Right ventricle myocardium superior (tissue), 1 donor: ENCODE measurements at places on chromosomes 7 and 10.

- no peak for DNase-seq
Measured at GRCh38 chr10:69088801-69089501, 1.0 kb downstream of the SRGN start.

DNA sequence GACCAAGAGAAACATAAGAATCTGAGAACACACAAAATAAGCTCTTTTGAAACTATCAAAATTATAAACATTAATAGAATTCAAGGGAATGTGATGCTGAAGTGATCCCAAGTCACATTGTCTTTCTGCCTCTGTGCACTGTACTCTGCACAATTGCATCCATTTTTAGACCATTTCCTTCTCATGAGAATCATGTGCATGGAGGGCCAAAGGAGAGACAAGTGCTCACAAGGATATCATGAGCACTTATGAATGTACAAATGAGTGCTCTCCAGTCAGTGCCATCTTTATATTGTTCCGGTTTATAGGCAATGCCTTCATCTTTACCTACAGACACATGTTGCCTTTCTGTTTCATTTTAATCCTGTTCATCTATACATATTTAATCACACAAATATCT lies 36.9 kb downstream of the MET start:
- DNase-seq = no peak

GRCh38 chr10:8049045-8049864 lies 5.2 kb upstream of the GATA3 start:
- DNase-seq = no peak

GRCh38 chr7:125279961-125280360 lies 350.3 kb upstream of the POT1 start:
- no peak for DNase-seq

- DNase-seq = no peak
Measured at GRCh38 chr7:55966851-55967250, 2.5 kb downstream of the NIPSNAP2 start.

DNA sequence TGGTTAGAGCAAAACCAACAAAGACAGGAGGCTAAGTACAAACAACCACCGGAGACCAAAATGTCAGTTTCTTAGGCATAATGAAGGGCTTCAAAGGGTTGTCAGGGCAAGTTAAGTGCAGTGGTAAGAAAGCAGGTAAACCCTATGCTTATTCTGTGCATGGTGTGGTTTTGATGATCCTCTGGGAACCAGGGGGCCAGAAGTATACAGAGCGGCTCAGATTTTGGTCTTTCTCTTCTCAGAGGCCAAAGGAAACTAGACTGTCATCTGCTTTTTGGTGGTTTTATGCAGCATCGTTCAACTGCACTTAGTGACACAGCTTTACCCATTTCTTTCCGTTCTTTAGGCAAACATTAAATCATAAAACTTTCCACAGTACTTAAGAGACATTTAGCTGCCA lies 332.7 kb upstream of the CELF2 start:
- no peak for DNase-seq

DNA sequence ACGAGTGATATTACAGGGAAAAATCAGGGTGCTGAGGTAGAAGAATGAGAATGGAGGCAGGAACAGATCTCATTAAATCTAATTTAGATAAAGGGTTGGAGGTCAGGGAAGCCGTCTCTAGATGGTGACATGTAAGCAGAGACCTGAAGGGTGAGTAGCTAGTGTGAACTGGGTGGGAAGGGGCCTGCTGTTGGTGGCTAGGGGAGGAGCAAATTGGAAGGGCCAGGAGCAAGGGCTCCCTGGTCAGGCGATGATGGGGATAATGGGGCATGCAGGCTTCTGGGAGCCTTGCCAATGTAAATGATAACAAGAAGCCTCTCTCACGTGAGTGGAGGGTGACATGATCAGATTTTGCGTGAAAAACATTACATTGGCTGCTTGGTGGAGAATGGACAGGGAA lies 76.3 kb downstream of the WDFY4 start:
- DNase-seq = no peak

DNA sequence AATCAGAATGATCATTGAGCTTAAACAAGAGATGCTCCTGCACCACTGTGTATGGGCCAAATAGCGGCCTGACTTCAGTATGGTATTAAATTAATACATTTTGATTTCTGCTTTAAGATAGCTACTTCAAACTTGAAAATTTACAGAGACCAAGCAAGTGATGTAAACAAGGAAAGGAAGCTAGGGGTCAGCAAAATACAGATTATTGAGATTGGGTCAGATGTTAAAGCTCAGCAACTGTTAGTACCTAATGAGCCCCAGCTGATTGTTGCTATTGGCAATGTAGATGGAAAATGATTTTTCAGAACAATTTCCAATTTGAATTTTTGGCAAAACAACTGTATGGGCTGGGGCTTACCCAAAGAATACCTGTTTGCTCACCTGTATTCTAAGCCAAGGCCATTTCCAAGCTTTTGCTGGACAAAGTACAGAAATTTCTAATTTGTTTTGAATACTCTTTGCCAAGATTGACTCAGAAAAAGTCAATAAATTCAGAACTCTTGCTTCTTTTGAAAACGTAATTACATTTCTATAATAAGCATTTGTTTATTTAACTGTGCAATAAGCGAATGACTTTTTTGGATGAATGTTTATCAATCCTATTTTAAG lies 23.0 kb upstream of the DLD start:
- DNase-seq = no peak

DNA sequence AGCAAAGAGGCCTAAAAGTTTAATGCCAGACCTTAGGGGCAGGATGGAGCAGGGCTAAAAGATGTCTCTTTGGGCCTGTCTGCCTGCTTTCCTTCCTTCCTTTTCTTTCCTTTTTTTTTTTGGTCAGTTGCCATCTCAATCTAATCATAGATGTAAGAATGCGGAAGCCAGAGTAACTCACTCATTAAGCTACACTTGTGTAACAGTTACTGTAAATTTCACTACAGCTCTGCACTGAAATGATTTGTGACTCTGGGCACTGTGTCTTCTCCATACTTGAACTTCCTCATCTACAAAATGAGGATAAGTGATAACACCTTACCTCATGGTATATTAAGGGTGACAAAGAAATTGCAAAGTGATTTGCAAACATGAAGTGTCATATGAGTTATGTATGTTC lies 75.5 kb upstream of the AGK start:
- DNase-seq = no peak

- DNase-seq = no peak
Measured at GRCh38 chr7:32502728-32503127, 7.4 kb downstream of the AVL9 start.

DNA sequence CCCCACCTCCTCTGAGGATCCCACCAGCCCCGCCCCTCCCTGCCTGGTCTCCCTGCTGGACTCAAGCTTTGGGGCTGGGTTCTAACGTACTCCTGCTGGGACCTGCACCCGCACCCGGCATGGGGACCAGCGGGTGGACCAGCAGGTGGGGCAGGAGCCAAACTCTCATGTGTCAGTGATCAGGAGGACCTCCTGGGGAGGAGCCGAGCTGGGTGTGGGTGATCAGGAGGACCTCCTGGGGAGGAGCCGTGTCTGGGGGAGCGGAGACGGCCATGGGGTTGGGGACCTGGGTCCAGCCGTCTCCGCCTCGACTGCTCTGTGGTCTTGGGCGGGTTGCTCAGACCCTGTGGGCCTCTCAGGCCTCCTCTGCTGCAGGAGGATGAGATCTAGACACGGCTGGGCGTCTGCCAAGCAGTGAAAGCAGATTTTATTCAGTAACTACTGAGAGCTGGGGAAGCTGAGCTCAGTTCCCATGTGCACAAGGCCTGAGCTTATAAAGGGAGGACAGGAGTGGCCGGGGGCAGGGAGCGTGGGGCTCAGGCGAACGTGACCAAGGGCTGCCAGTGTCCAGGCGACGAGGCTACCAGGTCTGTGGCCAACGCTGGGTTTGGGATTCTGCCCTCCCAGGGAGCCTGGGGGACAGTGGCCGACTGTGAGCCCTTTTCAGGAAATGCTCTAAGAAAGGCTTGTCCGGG lies 33.6 kb upstream of the UTF1 start:
- no peak for DNase-seq

- DNase-seq = no peak
Measured at GRCh38 chr10:125068406-125068805, 92.0 kb downstream of the CTBP2 start.

- no peak for DNase-seq
Measured at GRCh38 chr10:43890124-43890523, 241.4 kb upstream of the ZNF32 start.

DNA sequence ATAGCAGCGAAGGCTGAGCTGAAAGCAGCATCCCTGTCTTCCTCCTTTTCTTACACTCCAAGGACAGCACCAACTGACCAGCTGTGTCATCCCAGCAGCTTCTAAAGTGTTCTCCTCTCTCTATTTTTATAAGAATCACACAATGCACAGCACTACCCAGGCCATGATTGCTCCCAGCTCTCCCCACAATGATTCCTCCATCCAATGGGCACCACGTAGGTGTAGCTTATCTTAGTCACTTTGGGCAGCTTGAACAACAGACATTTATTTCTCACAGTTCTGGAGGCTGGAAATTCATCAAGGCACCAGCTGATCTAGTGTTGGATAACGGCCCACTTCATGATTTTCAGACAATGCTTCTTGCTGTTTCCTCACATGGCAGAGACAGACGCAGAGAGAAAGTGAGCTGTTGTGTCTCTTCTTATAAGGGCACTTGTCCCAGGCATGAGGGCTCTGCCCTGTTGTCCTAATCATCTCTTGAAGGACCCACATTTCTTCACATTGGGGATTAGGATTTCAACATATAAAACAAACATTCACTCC lies 92.0 kb upstream of the CDC14C start:
- no peak for DNase-seq

DNA sequence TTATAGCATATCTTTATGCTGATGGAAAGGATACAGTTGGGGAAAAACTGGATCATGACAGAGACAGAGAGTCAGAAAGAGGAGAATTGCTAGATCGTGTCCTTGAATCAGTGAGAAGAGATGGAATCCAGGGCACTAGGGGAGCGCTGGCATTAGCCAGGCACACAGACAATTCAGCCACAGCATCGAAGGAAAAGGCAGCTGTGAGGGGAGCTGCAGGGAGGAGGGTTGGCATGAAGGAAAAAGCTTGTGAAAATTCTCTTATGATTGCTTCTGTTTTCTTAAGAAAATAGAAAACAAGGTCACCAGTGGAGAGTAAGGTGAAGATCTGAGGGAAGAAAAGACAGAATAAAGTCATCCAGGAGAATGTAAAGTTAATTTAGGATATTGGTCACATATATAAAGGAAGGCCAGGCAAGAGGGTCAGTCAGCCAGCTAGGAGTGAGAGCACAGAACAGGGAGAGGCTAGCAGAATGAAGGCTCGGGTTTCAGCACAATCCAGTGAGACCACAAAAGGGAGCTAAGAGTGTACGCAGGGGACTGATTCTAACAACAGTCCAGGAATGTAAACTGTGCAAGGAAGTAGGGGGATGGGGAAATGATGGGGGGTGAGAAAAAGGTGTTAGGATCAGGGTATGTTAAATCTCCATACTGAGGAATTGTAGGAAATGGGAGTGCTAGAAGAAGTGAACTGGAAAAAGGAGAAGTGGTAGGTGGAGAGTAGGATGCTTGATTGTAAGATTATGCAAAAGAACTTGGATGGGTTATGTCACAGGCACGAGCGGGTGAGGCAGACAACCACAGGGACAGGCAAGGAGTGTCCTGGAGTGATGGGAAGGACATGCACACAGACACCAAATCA lies 112.0 kb downstream of the RNF32 start:
- DNase-seq = no peak

DNA sequence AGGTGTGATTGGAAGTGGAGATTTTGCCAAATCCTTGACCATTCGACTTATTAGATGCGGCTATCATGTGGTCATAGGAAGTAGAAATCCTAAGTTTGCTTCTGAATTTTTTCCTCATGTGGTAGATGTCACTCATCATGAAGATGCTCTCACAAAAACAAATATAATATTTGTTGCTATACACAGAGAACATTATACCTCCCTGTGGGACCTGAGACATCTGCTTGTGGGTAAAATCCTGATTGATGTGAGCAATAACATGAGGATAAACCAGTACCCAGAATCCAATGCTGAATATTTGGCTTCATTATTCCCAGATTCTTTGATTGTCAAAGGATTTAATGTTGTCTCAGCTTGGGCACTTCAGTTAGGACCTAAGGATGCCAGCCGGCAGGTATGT lies 13.6 kb downstream of the STEAP2 start:
- no peak for DNase-seq

DNA sequence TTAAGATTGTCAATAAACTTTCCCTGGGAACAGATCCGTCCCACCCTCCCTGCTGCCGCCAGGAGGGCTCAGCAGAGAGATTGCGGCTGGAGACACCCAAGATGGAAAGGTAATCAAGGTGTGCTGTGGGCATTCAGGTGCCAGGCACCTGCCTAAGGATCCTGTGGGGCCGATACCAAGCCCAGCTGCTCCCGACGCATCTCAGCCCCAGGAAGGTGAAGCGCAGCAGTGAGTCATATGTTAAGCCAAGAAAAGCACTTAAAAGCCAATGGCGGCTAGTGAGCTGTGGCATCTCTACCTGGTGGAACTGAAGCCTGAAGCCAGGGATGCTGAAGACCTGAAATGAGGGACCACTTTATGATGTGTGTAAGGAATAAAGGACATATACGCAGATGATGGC lies 6.1 kb downstream of the WDR86 start:
- DNase-seq = no peak

- no peak for DNase-seq
Measured at GRCh38 chr10:75205908-75206307, 4.7 kb upstream of the VDAC2 start.

- DNase-seq = no peak
Measured at GRCh38 chr10:1724921-1725488, 12.3 kb downstream of the ADARB2 start.

DNA sequence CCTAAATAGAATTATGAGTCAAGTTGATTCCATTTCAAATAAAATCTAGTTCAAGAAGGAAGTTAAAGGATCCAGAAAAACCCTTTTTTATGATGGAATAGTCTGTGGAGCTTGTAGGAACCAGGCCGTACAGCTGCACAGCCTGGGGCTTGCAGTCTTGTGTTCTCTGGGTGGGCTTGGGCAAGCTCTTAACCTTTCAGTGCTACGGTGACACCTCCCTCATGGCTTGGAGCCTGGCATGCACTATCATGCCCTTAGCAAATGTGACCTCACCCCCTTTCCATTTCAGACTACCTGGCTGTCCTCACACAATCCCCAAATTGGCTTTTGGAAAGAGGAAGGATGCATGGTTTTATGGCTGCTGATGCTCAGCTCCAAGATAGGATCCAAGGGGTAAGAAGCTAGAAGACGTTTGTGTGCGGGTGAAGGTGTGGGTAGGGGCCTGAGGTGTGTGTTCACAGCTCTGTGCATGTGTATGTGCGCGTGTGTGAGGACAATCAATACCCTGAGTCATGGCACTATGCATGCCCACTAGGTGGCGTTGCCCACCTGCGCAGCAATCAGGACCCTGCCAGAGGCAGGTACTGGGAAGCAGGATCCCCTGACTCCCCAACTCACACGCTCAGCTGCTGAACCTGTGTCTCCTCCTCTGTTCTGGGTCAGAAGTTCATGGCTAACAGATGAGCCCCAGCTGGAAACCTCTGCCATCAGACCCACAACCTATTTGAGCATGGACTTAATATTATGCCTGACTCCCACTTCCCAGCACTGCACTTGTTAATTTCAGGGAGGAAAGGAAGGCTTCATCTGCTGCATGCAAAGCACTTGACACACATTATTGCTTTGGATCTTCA lies 113.4 kb downstream of the PTPN20 start:
- peak; percentile 65 for DNase-seq
